T-helper 9 cell (primary cell): ENCODE measurements at places on chromosomes 5 and 9.

GRCh38 chr9:94772144-94772543 is 45.6 kb downstream of the AOPEP start:
- no peak for DNase-seq

DNA sequence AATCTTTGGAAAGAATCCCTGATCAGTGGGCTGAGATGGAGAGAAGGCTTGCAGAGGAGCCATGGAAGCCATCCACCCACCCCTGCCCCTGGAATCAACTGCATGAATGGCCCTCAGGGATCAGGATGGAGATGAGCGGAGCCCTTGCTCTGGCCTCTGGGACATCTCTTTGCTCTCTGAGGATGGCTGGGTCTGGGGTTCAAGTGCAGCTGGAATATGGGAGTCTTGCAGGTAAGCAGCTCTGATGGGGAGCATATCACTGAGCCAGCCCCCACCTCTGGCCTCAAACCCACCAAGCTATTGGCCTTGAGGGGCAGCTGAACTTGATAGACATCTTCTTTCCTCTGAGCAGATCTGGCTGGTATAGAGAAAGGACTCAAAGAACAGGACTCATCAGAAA is 76.1 kb downstream of the C5orf15 start:
- no peak for DNase-seq

DNA sequence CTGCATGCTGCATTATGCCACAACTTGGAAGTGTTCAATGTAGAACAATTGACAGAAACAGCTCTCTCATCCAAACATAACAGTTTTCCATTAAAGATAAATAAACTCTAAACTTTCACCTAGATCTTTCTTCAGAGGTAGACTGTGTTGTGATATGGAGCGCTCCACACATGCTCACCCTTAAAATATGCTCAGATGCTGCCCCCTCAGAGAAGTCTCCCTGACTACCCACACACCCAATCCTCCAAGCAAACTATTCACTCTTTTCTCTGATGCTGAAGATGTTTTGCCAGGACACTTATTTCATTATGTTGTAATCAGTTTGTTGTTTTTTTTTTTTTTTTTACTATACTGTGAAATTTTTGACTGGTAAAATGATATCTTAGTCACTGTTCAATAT is 206.6 kb upstream of the RASA1 start:
- no peak for DNase-seq

DNA sequence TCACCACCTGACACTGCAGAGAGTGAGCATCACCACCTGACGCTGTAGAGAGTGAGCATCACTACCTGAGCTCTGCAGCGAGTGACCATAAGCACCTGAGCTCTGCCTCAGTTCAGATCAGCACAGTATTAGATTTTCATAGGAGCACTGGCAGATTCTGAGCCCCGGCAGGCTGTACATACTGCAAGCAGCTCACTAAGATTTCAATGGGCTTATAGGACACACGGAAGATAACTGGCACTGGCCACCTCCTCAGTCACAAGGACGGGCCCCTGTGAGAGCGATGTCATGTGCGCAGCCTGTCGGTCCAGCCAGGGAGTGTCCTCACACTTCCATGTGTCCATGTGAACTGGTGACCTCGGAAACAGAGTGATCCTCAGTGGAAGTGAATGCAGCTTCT is 153.5 kb upstream of the IRX2 start:
- DNase-seq = no peak

GRCh38 chr5:162683284-162683683 is 615.7 kb downstream of the GABRG2 start:
- DNase-seq = no peak

- DNase-seq = no peak
These were observed 346.1 kb upstream of the PTGER4 start for GRCh38 chr5:40333459-40334241.

GRCh38 chr5:10653043-10653442 is 89.2 kb downstream of the ANKRD33B start:
- no peak for DNase-seq

- no peak for DNase-seq
These were observed 121.0 kb upstream of the RETREG1 start for GRCh38 chr5:16737620-16738364.

DNA sequence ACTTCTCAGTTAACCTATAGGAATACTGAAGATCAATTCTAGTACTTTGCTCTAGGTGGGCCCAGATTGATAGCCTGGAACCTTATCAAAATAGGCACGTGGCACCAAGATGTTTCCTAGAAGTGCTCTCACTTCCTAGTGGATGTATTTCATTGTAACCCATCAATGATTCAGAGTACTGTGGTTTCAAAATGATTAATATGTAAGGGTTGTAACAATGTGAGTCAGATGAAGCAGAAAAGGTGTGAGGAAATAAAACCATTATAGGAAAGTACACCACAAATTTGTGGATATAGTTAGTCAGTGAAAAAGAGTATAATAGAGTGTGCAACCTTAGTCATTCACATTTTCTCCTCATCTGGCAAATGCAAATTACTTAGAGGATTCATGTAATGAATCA is 177.3 kb upstream of the FST start:
- DNase-seq = no peak

- DNase-seq = no peak
These were observed 40.0 kb downstream of the PTGES start for GRCh38 chr9:129712634-129713401.

GRCh38 chr5:92552206-92553160 is 1028.5 kb downstream of the NR2F1-AS1 start:
- DNase-seq = no peak

DNA sequence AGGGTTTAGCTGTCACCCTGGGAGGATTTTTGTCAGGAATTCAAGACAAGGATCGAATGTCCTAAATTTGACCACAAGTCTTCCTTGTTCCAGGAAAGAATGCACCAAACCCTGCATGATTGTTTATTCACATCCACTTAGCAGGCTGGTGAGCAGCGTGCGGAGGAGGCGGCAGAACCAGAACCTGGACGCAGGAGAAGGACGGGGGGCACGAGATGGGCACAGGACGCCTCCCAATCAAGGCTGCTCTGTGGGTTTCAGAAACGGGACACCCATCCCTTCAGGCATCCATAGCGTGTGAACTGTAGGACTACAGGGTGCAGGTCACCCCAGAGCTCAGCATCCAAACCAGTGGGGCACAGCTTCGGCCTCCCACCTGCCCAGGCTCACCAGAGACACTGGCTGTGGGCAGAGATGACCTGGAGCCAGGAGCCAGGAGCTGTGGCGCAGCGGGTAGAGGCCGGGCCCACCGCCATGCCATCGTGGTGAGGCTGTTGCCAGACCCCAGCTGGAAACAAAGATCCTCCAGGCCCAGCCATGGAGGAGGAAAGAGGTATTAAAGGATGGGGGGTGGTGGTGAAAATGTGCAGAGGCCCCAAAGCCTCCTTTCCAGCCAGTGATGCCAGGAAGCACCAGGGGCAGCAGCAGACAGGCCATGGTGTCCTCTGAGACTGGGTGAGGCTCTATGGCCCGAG is 32.3 kb upstream of the ADAMTS2 start:
- no peak for DNase-seq

- DNase-seq = no peak
These were observed 18.7 kb upstream of the ICE1 start for GRCh38 chr5:5403741-5404140.

DNA sequence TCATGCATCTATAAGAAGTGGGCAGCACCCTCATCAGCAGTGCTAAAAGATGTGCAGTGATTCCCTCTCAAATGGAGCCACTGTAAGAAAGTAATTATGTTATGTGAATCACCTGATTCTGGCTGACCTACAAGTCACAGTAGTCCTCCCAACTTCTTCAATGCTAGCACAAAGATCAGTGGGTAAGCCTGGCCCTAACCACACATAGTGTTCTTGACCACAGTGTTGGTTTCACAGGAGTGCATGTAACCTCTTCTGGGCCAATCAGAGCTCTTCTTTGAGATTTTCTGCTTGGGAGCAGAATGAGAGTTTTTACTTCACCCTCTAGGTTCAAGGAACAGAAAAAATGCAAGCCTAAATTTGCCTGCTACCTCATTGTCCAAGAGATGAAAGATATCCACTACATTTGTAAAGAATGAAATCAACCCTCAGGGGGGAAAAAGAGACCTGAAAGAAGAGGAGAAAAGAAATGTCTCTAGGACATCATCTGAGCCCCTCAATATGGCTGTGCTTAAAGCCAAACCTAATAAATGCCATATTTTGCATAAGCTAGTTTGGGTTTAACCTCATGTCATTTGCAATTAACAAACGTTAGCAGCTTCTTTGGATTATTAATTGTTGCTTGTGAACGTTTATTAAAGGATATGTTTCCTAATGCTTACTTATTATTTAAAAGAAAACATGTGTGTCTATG is 65.3 kb upstream of the ADRB2 start:
- DNase-seq = no peak

- DNase-seq = no peak
These were observed 52.9 kb downstream of the GDNF start for GRCh38 chr5:37786862-37787519.

DNA sequence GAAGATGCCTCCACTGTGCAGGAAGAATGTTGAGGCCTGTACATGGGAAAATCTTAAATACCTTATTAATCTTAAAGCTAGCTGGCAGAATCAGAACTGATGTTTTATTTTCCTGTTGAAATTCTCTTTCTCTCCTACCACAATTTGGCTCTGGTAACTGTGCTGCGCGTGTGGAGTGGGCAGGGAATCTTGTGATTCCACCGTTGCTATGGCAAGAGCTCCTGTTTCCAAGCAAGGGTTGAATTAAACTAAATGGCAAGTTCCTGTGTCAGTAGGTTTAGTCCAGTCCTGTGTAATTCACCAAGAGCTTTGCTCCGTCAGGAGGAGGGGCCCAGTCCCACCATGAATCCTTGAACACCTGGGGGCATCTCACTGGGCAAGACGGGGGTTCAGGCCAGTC is 36.4 kb downstream of the NXNL2 start:
- DNase-seq = no peak

DNA sequence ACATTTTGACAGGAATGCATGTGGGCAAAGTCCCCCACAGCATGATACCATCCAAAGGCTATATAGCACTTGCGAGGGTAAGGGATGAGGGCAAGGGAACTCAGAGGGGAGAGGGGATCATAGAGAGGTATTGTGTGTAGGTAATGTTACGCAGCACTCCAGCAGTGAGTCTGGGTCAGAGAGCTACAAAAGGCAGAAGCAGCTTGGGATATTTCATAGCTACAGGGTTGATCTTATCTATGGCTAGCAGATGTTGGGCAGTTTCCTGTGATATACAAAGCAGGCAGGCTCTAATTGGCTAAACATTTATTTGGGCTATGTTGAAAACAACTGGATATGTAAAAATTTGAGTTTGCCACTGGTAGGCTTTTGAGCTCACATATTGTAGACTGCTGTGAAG is 17.8 kb upstream of the SLCO4C1 start:
- DNase-seq = no peak

GRCh38 chr5:169115461-169116124 is 185.3 kb downstream of the SLIT3 start:
- DNase-seq = no peak

GRCh38 chr5:25224316-25224982 is 579.7 kb upstream of the CDH10 start:
- no peak for DNase-seq

GRCh38 chr5:17666726-17667235 is 32.5 kb downstream of the TAF11L14 start:
- DNase-seq = no peak

DNA sequence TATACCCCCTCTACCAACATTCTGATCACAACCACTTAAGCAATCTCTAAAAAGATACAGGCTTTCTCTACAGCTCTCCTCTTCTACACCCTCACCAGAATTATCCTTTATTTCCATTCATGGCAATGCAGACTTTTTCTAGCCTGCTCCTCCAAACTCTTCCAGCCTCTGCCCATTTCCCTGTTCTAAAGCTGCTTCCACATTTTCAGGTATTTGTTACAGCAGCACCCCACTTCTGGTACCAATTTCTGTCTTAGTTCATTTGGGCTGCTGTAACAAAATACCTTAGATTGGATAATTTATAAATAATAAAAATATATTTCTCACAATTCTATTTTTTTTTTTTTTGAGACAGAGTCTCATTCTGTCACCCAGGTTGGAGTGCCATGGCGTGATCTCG is 53.0 kb upstream of the DNAH5 start:
- DNase-seq = no peak

DNA sequence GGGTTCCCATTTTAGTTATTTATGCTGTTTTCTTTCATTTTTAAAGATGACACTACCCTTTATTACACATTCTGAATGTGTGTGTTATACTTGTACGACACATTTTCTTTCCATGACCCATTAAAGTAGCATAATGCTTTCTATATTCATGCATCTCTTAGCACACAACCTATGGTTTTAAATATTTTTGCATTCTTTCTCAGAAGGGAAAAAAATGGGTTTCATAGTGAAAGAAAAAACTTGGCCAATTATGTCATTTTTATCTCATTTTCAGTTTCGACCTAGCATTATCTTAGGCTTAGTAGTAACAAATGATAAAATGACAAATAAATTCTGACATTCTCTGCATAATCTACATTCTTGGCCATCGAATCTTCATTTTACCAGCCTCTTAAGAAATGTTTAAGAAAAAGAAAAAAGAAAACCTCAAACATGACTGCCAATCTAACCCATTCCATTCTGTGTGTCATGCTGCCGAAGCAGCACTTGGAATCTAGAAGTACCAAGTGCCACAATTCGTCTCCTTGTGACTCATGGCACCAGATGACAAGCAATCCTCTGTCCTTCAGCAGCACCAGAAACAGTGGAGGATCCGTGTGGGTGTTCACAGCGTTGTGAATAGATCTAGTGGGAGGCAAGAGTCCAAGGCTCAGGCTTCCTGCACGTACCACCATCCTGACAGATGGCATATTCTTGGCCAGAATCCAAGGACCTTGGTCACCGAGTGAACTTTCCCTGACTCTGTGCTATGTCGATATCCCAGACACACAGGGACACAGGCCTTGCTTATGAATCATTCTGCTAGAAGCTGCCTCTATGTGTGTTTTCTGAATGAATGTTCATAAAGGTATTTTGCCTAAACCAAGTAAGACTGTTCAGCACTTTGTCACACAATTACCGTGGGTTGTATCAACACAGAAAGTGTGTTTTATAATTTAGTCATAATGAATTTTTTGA is 502.7 kb downstream of the NR2F1-AS1 start:
- no peak for DNase-seq

GRCh38 chr5:157978061-157978460 is 119.1 kb upstream of the CLINT1 start:
- DNase-seq = no peak

GRCh38 chr5:128587275-128587674 is 49.2 kb upstream of the FBN2 start:
- DNase-seq = no peak

GRCh38 chr5:59648038-59648831 is 245.3 kb downstream of the PDE4D start:
- no peak for DNase-seq

GRCh38 chr9:132366481-132366880 is 11.7 kb upstream of the SETX start:
- DNase-seq = no peak
